ENCODE measurements at places on chromosomes 12 and 14.

- H3K4me3 ChIP-seq, result no peak overlapping the region
- peaks cover 4% of the 10 kb centered on the region for H3K4me1 ChIP-seq
- peak; percentile 69 for DNase-seq
- H3K27ac ChIP-seq, result peak overlapping the region; percentile 47
- H3K36me3 ChIP-seq, result no peaks in the 10 kb centered on the region
- no peaks in the 10 kb centered on the region for H3K27me3 ChIP-seq
Observed at GRCh38 chr14:90698379-90698869, 117.8 kb downstream of the TTC7B start.

GRCh38 chr14:69685716-69686115 lies 74.3 kb downstream of the SUSD6 start:
- DNase-seq, result peak; percentile 66
- H3K4me3 ChIP-seq, result no peak overlapping the region
- H3K4me1 ChIP-seq, result peaks cover 10% of the 10 kb centered on the region
- no peaks in the 10 kb centered on the region for H3K27me3 ChIP-seq

- peak overlapping the region; percentile 1 for H3K27ac ChIP-seq
- H3K4me3 ChIP-seq, result peak overlapping the region; percentile 21
- peak; percentile 89 for DNase-seq
- H3K36me3 ChIP-seq, result no peaks in the 10 kb centered on the region
Observed at GRCh38 chr12:45674181-45674977, 55.1 kb upstream of the ARID2 start.

GRCh38 chr14:71776471-71777360 lies 155.5 kb upstream of the RGS6 start:
- no peaks in the 10 kb centered on the region for H3K27me3 ChIP-seq
- peak; percentile 63 for DNase-seq
- H3K4me1 ChIP-seq, result peaks cover 5% of the 10 kb centered on the region
- H3K4me3 ChIP-seq, result no peak overlapping the region

GRCh38 chr12:53495903-53496751 lies 3.1 kb downstream of the MAP3K12 start:
- no peaks in the 10 kb centered on the region for H3K36me3 ChIP-seq
- H3K4me1 ChIP-seq, result peaks cover 28% of the 10 kb centered on the region
- H3K4me3 ChIP-seq, result no peak overlapping the region
- no peaks in the 10 kb centered on the region for H3K27me3 ChIP-seq
- DNase-seq, result no peak
- H3K27ac ChIP-seq, result no peak overlapping the region

- H3K4me3 ChIP-seq, result no peak overlapping the region
- peak overlapping the region; percentile 34 for H3K27ac ChIP-seq
- H3K4me1 ChIP-seq, result peaks cover 29% of the 10 kb centered on the region
- no peaks in the 10 kb centered on the region for H3K27me3 ChIP-seq
Observed at GRCh38 chr14:22265319-22266141, 323.5 kb downstream of the DAD1 start.

DNA sequence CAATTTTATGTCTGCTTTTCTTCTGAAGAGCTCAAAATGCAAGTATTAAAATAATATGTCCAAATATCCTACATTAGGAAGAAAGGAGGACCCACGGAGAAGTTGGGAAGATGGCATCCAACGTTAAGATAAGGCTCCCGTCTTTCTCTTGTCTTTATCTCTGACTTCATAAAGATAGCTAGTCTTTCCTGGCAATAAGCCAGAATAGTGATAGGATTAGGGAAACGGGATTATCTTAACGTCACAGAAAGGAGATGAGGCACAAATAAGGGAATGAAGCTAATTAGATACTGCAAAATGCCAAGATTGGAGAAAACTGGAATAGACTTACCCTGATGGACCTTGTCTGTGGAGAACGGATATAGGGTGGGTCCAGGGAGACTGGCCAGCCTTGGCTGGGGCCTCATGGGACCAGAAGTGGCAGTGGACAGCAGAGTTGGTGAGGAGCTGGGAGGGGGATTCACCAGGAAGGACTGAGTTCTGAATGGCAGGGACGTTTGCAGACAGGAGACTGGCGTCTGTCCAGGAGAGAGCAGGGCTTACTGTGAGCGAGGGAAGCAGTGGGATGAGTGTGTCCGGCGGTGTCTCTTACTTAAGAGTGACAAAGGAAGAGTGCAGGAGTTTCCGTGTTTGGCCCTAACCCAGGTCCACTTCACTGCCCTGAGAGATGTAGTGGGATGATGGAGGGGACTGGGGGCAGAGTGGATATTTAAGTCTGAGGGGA lies 119.9 kb downstream of the CACNA1C start:
- H3K36me3 ChIP-seq, result no peaks in the 10 kb centered on the region
- peaks cover 3% of the 10 kb centered on the region for H3K4me1 ChIP-seq
- no peak overlapping the region for H3K27ac ChIP-seq
- DNase-seq, result no peak
- no peaks in the 10 kb centered on the region for H3K27me3 ChIP-seq

GRCh38 chr12:123099560-123100192 lies 51.2 kb downstream of the PITPNM2 start:
- peaks cover 11% of the 10 kb centered on the region for H3K4me1 ChIP-seq
- DNase-seq, result no peak
- H3K4me3 ChIP-seq, result no peak overlapping the region
- no peak overlapping the region for H3K27ac ChIP-seq
- H3K27me3 ChIP-seq, result peaks cover 6% of the 10 kb centered on the region

DNA sequence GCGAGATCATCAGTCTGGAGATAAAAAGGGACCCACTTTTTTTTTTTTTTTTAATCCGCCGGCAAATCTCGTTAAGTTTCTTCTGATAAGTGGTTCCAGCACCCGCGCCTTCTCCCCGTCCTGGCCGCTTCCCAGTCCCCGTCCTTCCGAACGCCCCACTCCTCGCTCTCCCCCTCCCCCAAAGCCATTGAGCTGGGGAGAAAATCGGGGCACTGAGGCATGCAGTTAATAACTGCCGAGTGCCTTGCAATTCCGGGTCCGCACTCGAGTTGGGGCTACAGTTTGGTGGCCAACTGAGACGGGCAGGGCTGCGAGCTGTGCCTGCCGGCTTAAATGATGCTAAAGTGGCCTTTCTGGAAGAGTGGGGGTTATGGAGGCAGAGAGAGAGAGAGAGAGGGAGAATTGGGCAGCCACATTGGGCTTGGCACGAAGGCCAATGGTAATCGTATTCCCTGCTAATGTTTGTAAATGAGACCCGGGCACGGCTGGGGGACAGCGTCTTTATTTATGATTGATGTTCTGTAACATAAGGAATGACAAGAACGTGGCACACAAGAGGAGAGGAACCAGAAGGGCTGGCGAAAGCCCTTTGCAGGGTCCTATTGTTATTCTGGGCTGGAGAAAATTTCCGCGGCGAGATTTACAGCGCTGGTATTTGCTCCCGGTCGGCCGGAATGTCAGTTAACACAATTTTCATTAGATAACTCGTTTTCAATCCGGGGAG lies 115.4 kb upstream of the MYL2 start:
- no peaks in the 10 kb centered on the region for H3K4me1 ChIP-seq
- no peak for DNase-seq
- peaks cover 64% of the 10 kb centered on the region for H3K27me3 ChIP-seq
- H3K36me3 ChIP-seq, result no peaks in the 10 kb centered on the region
- no peak overlapping the region for H3K27ac ChIP-seq

GRCh38 chr14:100170880-100171279 lies 11.4 kb upstream of the DEGS2 start:
- H3K4me3 ChIP-seq, result no peak overlapping the region
- H3K27me3 ChIP-seq, result peaks cover 11% of the 10 kb centered on the region
- H3K36me3 ChIP-seq, result no peaks in the 10 kb centered on the region
- no peak for DNase-seq
- H3K4me1 ChIP-seq, result no peaks in the 10 kb centered on the region

GRCh38 chr12:43976027-43976426 lies 140.1 kb downstream of the TMEM117 start:
- H3K36me3 ChIP-seq, result no peaks in the 10 kb centered on the region
- no peak overlapping the region for H3K27ac ChIP-seq
- H3K4me3 ChIP-seq, result no peak overlapping the region
- no peaks in the 10 kb centered on the region for H3K4me1 ChIP-seq

DNA sequence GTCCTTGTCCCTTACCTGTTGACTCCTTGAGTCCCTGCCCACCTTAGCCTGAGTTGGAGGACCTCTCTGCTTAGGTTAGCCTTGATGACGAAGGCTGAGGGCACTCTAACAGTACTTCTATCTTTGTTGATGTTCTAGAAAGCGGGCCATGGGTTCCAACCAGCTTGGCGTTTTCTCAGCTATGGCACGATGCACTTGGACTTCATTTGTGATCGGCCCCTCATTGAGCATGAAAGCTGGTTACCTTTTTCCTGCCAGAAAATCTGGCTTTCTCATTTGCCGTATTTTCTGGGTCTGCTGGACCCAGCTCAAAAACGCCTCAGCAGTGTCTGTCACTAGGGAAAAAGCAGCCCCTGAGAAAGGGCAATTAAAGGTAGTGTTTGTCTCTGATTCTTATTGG lies 290.8 kb downstream of the EMP1 start:
- H3K27me3 ChIP-seq, result no peaks in the 10 kb centered on the region
- H3K4me3 ChIP-seq, result no peak overlapping the region
- no peaks in the 10 kb centered on the region for H3K36me3 ChIP-seq
- H3K4me1 ChIP-seq, result no peaks in the 10 kb centered on the region

GRCh38 chr14:65847075-65847847 lies 434.7 kb downstream of the FUT8 start:
- no peaks in the 10 kb centered on the region for H3K27me3 ChIP-seq
- DNase-seq, result no peak
- no peak overlapping the region for H3K27ac ChIP-seq
- no peak overlapping the region for H3K4me3 ChIP-seq
- no peaks in the 10 kb centered on the region for H3K36me3 ChIP-seq

DNA sequence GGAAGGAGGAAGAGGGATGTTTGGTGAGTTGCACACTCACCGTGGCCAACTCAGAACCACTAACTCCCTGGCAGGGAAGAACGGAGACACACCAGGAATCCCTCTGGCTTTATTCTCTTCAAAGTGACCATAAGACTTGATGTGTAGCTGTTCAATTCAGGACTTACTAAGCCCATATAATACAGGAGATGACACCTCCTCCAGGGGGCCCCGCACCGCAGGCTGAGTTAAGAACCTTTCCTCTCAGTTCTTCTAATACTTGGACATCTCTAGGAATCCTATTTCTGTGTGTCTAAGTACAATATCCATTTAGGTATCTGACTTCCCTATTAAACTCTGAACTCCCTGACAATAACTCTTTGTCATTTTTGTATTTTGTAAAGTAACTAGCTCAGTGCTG lies 49.5 kb downstream of the DCAF4 start:
- H3K4me3 ChIP-seq, result no peak overlapping the region
- H3K27ac ChIP-seq, result no peak overlapping the region
- peaks cover 31% of the 10 kb centered on the region for H3K36me3 ChIP-seq
- no peak for DNase-seq
- no peaks in the 10 kb centered on the region for H3K4me1 ChIP-seq

DNA sequence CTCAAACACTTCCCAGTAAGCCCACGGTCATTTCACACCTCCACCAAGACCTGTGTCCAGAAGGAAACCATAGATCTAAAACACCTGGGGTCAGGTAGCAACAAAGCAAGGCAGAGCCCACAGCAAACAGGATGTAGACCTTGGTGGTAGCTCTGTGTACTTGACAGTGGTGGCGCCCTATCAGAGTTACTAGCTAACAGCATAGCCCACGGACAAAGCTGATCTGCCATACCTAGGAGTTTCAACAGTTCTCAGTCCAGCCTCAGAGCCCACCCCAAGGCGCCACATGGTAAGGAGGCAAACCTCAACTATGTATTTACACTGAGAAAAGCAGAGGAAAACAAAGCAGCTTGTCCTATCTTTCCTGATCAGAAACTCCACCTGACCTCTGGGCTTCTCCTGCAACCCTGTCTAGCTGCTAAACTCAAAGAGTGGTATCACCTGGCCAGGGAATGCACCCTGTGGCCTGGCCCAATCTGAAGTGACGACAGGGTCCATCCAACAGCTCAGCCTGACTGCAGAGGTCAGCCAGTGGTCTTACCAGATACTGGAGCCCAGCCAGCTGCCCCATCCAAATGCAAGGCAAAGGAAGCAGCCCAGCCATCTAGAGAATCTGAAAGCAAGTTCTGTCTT lies 46.3 kb downstream of the STON2 start:
- H3K4me1 ChIP-seq, result no peaks in the 10 kb centered on the region
- no peaks in the 10 kb centered on the region for H3K36me3 ChIP-seq
- H3K27me3 ChIP-seq, result no peaks in the 10 kb centered on the region
- no peak for DNase-seq
- H3K4me3 ChIP-seq, result no peak overlapping the region

- H3K36me3 ChIP-seq, result no peaks in the 10 kb centered on the region
- DNase-seq, result peak; percentile 77
- H3K4me1 ChIP-seq, result peaks cover 19% of the 10 kb centered on the region
Observed at GRCh38 chr12:114936148-114937079, 252.4 kb upstream of the TBX3 start.

GRCh38 chr12:54558311-54558710 lies 8.9 kb downstream of the PDE1B start:
- H3K27ac ChIP-seq, result no peak overlapping the region
- no peaks in the 10 kb centered on the region for H3K36me3 ChIP-seq
- H3K4me3 ChIP-seq, result no peak overlapping the region
- no peaks in the 10 kb centered on the region for H3K4me1 ChIP-seq
- peaks cover 25% of the 10 kb centered on the region for H3K27me3 ChIP-seq

DNA sequence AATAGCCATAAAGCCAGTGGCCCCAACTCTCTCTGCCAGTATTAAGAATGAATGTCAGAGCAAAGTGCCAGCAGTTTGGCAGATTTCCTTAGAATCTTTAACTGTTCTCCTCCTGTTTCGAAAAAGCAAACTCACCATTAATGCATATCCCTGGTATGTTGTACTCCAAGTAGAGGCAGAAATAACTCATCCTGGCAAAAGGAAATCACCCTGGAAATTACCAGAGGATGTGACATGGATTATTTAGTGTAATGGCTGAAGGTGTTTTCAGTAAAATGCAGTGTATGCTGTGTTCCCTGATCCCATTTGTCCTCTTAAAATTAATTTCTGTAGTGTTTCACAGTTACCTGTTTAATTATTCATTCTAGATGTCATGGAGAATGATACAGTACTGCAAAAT lies 105.3 kb downstream of the PDZRN4 start:
- DNase-seq, result no peak
- H3K36me3 ChIP-seq, result no peaks in the 10 kb centered on the region
- no peak overlapping the region for H3K27ac ChIP-seq
- H3K4me3 ChIP-seq, result no peak overlapping the region
- H3K4me1 ChIP-seq, result no peaks in the 10 kb centered on the region
- no peaks in the 10 kb centered on the region for H3K27me3 ChIP-seq

- H3K36me3 ChIP-seq, result no peaks in the 10 kb centered on the region
- H3K27me3 ChIP-seq, result no peaks in the 10 kb centered on the region
- no peak overlapping the region for H3K4me3 ChIP-seq
- DNase-seq, result peak; percentile 57
Observed at GRCh38 chr14:59439256-59439965, 25.8 kb downstream of the GPR135 start.

Data from astrocyte (in vitro differentiated cells and primary cell).